Ascending aorta (tissue), 2 donors: ENCODE measurements at places on chromosomes 16 and 17.
A peak's percentile ranks its signal among the peaks of the same experiment; 100 is the strongest.

DNA sequence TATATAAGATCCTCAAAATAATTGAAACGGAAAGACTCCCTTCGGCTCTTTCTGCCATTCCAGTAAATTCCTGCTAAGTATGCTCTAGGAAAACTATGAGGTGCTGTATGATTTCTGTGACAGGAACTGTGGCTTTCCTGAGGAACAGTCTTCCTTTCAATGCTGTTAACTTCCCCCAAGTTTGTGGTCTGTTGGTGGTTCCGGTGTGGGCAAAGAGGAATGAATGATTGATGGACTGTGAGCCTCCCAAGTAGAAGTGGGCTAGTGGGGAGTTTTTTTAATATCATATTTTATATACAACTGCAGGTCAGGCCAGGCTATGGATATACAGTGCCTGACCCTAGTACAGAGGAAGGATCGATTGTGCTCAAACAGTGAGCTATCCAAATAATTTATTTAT is 560.7 kb upstream of the RBFOX1 start:
- no peak overlapping the region for H3K4me3 ChIP-seq
- H3K4me1 ChIP-seq, result no peaks in the 10 kb centered on the region
- no peaks in the 10 kb centered on the region for H3K36me3 ChIP-seq
- H3K27ac ChIP-seq, result no peak overlapping the region

DNA sequence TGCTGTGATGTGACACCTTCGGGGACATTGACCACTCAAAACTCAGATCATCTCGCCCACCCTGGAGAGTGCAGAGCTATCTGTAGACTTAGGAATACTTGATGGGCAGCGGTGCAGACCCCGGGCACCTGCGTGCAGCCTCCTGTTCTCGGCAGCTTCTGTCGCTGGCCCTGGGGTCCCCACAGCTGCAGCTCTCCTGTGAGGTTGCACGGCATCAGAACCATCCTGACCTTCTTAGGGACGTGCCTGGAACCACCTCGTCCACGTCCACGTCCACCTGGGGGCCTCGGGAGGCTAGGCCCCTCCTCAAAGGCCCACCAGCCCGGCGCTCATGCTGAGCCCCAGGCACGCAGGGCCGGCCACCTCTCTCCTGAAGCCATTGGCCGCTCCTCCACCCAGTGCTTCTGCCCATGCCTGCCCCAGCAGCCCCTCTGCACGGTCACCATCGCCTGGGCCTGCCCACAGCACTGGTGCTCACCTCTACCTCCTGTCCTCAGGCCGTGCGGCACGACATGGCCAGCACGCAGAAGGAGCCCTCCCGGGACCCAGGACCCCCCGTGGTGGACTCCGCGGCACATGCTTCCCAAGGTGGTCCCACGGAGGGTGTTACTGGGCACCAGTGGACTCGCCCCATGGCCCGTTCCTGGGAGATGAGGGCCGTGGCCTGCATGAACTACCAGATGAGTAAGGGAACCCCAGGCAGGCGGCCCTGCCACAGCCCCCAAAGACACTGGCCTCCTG is 2.3 kb upstream of the WFIKKN1 start:
- no peaks in the 10 kb centered on the region for H3K27me3 ChIP-seq
- no peak overlapping the region for H3K4me3 ChIP-seq
- H3K36me3 ChIP-seq, result peaks cover 46% of the 10 kb centered on the region
- DNase-seq, result no peak
- H3K4me1 ChIP-seq, result no peaks in the 10 kb centered on the region
- no peak overlapping the region for H3K27ac ChIP-seq

GRCh38 chr17:16068323-16068722 is 68.7 kb downstream of the TTC19 start:
- no peak for DNase-seq
- no peak overlapping the region for H3K27ac ChIP-seq
- no peaks in the 10 kb centered on the region for H3K27me3 ChIP-seq
- no peaks in the 10 kb centered on the region for H3K4me1 ChIP-seq
- no peak overlapping the region for H3K4me3 ChIP-seq

GRCh38 chr17:66976781-66977201 is 12.3 kb downstream of the CACNG4 start:
- H3K36me3 ChIP-seq, result no peaks in the 10 kb centered on the region
- H3K4me1 ChIP-seq, result no peaks in the 10 kb centered on the region
- no peak for DNase-seq
- no peak overlapping the region for H3K4me3 ChIP-seq

GRCh38 chr16:88050952-88051660 is 99.9 kb downstream of the BANP start:
- H3K36me3 ChIP-seq, result peaks cover 19% of the 10 kb centered on the region
- no peaks in the 10 kb centered on the region for H3K4me1 ChIP-seq
- no peak overlapping the region for H3K4me3 ChIP-seq
- DNase-seq, result no peak
- H3K27ac ChIP-seq, result no peak overlapping the region
- H3K27me3 ChIP-seq, result no peaks in the 10 kb centered on the region

- no peaks in the 10 kb centered on the region for H3K4me1 ChIP-seq
- H3K36me3 ChIP-seq, result no peaks in the 10 kb centered on the region
- DNase-seq, result no peak
- H3K27me3 ChIP-seq, result no peaks in the 10 kb centered on the region
- H3K27ac ChIP-seq, result no peak overlapping the region
These were observed 48.6 kb downstream of the GAS7 start for GRCh38 chr17:10149573-10150399.

GRCh38 chr16:9077091-9077809 is 14.2 kb upstream of the HAPSTR1 start:
- DNase-seq, result no peak
- H3K4me3 ChIP-seq, result no peak overlapping the region
- no peaks in the 10 kb centered on the region for H3K36me3 ChIP-seq
- no peaks in the 10 kb centered on the region for H3K4me1 ChIP-seq

DNA sequence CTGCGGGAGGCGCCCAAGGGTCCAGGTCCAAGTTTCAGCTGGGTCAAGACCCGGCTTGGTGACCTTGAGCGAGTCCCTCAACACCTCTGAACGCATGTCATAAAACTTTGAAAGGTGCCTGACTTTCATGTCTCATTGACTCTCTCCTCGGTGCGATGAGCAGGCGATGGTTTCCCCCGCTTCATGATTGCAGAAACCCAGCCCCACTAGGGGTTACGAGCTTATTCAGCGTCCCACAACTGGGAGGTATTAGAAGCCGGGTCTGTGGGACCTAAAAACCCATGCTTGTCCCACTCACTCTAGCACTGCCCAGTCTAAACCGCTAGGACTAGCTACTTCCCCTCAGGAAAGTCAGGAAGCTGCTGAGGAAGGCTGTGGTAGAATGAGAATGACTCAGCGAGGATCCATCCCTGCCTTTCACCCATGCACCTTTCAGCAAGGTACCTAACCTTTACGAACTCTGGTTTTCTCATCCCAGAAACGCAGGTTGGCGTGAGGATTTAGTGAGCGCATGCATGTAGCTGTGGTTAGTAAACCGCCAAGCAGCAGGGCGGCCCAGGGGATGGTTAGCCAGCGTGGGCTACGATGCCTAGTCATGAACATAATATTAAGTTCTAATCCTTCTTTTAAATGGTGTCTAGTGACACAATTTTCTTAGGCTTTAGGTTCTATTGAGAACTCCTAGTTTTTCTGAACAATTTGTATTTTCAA is 26.2 kb upstream of the RFFL start:
- H3K36me3 ChIP-seq, result no peaks in the 10 kb centered on the region
- H3K4me3 ChIP-seq, result peak overlapping the region; percentile 85
- H3K27me3 ChIP-seq, result no peaks in the 10 kb centered on the region
- DNase-seq, result no peak

GRCh38 chr17:57463103-57463885 is 207.0 kb downstream of the MSI2 start:
- H3K4me1 ChIP-seq, result peaks cover 11% of the 10 kb centered on the region
- DNase-seq, result no peak
- no peak overlapping the region for H3K4me3 ChIP-seq
- H3K36me3 ChIP-seq, result no peaks in the 10 kb centered on the region
- H3K27ac ChIP-seq, result no peak overlapping the region

- H3K27ac ChIP-seq, result no peak overlapping the region
- H3K4me1 ChIP-seq, result no peaks in the 10 kb centered on the region
- peaks cover 64% of the 10 kb centered on the region for H3K36me3 ChIP-seq
These were observed 16.4 kb upstream of the GLG1 start for GRCh38 chr16:74623214-74623838.

DNA sequence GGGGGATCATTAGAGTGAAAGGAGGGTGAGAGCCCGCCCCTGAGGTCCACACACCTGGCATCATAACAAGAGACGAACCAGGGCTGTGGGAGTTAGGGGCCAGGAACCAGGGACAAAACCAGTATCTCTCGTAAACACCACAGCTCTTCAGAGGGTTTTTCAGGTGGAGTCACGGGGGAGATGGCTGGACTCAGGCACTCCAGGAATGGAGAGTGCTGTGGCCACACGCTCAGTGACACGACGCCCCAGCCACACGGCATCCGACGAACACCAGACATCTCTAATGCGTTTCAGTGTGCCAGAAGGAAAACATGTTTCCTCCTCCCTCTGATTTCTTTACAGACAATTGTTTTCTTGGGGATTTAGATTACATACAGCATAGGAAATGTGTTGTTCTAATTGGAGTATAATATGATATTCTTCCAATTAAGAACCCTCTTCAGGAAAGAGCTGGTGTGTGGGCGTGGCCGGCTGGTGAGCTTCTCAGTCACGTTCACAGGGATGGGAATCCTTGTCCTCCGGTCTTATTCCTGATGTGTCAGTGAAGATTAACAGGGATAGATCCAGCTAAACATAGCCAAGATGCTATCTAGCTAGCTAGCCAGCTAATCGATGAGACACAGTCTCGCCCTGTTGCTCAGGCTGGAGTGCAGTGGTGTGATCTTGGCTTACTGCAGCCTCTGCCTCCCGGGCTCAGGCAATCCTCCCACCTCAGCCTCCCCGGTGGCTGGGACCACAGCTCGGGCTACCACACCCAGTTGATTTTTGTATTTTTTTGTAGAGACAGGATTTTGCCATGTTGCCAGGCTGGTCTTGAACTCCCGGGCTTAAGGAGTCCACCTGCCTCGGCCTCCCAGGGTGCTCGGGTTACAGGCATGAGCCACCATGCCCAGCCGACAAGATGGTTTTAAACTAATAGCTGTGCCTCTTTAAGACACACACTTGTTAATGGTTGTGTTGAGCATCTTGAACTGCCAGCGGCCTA is 98.6 kb downstream of the BANP start:
- no peak for DNase-seq
- H3K27ac ChIP-seq, result no peak overlapping the region
- no peaks in the 10 kb centered on the region for H3K27me3 ChIP-seq
- H3K4me3 ChIP-seq, result no peak overlapping the region
- H3K36me3 ChIP-seq, result peaks cover 29% of the 10 kb centered on the region

DNA sequence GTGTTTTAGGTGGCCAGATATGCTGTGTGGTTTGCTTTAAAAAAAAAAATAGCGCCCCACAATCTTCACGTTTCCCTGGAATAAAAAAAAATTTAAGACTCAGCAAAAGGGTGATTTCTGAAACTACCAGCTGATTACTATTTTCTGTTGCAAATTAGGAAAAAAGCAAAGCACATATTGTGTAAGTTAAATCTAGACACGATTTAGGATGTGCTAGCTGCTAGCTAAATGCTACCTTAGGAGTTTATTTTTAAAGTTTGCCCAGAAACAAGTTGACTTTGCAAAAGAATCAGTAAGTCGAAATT is 944 bp upstream of the MARF1 start:
- no peak for DNase-seq
- peak overlapping the region; percentile 98 for H3K27ac ChIP-seq
- H3K27me3 ChIP-seq, result no peaks in the 10 kb centered on the region

DNA sequence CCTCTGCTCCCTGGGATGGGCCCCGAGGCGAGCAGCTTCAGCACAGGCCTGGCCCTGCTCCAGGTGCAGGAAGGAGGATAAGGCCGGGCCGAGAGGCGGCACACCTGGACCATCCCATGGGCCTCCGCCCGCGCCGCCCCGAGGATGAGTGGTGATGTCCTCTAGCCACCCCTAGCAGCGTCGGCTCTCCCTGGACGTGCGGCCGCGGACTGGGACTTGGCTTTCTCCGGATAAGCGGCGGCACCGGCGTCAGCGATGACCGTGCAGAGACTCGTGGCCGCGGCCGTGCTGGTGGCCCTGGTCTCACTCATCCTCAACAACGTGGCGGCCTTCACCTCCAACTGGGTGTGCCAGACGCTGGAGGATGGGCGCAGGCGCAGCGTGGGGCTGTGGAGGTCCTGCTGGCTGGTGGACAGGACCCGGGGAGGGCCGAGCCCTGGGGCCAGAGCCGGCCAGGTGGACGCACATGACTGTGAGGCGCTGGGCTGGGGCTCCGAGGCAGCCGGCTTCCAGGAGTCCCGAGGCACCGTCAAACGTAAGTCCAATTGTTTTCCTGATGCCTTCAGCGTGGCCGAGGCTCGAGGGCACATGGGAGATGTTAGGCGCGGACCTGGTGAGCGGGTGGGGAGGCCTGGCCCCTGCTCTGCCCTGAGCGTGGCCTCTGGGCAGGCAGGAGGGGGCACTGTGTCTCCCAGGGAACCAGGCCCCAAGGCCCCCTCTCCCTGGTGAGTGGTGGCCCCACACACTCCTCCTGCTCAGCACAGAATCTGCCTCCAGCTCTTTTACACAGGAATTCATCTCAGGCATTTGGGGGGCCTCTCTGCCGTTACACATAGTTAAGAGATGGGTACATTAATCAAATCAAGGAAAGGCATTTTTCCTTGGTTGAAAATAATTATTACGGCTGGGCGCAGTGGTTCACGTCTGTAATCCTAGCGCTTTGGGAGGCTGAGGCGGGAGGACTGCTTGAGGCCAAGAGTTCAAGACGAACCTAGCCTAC is 855 bp downstream of the TMEM204 start:
- no peaks in the 10 kb centered on the region for H3K27me3 ChIP-seq
- H3K27ac ChIP-seq, result peak overlapping the region; percentile 98
- no peak for DNase-seq
- H3K4me3 ChIP-seq, result peak overlapping the region; percentile 68
- H3K4me1 ChIP-seq, result peaks cover 17% of the 10 kb centered on the region

DNA sequence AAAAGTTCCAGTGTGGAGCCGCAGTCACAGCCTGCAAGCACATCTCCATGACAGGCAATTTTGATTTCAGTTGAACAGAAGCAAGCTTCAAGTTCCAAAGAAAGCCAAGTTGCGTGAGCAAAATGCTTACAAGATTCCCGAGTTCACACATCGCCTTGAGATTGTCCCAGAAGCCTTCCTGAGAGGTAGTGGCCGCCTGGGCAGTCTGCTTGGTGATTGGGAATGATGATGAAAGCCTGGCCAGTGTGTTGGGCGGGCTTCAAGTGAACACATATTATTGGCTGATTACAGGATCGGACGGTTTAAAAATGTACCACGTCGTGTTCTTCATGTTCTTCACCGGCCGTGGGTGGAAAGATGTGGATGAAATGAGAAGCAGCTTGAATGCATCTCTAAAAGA is 185.5 kb downstream of the FOXL1 start:
- H3K36me3 ChIP-seq, result no peaks in the 10 kb centered on the region
- H3K27ac ChIP-seq, result no peak overlapping the region
- H3K27me3 ChIP-seq, result no peaks in the 10 kb centered on the region
- no peak for DNase-seq

GRCh38 chr16:30944352-30944751 is 4.5 kb upstream of the ORAI3 start:
- H3K36me3 ChIP-seq, result peaks cover 24% of the 10 kb centered on the region
- no peak overlapping the region for H3K27ac ChIP-seq
- no peaks in the 10 kb centered on the region for H3K27me3 ChIP-seq
- DNase-seq, result no peak
